ENCODE measurements at places on chromosomes 3 and 15.

DNA sequence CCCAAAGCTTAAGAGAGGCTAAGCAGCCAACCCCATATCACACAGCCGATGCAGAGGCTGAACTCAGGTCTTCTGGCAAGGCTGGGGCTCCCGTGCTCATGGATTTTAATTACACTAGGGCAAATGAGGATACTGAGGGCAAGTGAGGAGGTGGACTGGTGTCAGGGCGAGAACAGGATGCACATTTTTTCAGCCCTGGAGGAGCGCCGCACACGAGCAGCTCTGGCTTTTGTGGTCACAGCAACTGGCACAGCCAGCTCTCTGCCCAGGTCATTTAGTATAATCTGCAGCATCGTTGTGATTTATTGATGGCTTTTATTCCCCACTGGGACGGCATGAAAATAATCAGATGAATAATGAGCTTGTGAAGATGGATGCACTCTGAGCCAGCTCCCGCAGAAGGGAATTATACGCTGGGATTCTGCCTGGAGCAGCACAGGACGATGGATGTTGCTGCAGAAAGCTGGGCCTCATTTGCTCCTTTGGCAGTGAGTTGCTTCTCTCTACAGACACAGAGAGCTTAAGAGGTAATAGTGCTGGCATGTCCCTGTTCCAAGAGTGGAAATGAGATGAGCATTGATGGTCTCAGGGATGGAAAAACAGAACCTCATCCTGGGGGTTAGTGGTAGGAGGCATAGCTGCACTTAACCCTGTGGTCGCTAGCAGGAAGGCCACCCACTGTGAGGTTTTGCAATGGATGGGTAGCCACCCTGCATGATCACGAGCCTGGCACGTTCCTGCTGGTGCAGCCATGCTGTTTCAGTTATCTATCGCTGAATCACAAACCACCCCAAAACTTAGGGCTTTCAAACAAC lies 135.4 kb downstream of the UACA start:
- DNase-seq = no peak

- peak; percentile 6 for DNase-seq
These were observed 86.9 kb upstream of the BCL6 start for GRCh38 chr3:187832202-187832601.

DNA sequence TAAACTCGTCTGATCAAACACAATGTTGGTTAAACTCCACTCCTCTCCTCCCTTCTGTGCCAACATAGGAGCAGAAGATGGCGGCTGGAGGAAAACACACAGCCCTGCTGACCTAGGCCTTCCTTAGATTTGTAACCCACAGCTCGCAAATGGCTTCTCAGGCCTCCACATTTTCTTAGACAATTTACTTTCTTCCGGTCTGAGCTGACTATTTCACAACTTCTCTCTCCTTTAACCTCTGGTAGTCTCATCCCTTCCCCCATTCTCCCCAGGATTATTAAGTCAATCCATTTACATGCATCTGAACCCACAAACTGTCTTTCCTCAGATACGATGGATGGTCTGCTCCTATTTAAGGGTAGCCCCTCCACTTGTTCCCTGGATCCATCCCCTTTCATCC lies 25.7 kb upstream of the ULK4 start:
- DNase-seq = no peak

- DNase-seq = no peak
These were observed 36.9 kb upstream of the FRMD4B start for GRCh38 chr3:69422751-69423150.

DNA sequence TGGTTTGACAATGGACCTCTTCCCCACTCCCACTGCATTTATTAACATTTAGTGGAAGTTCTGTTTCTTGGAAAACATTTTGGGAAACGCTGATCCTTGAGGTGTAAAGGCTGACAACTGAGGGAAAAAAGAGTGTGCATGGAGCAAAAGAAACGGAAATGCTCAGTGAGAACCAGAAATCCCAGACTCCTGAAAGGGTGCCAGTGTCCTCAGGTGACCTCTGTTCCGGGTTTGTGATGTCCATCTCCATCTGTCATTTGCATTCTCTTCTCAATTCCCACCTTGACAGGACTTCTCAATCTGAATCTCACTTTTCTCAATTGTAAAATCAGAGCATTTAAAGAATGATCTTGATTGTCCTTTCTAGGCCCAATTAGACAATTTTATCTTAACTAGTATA lies 71.1 kb upstream of the FAM3D start:
- no peak for DNase-seq

GRCh38 chr3:106160396-106160795 lies 291.6 kb upstream of the CBLB start:
- no peak for DNase-seq

Measured in CD4-positive, alpha-beta T cell treated with Interleukin-1 beta for 1 hour (primary cell).